Brain microvascular endothelial cell (primary cell): ENCODE measurements at places on chromosomes 3 and 15.

GRCh38 chr15:70523616-70524015 is 239.7 kb downstream of the UACA start:
- DNase-seq, result no peak

DNA sequence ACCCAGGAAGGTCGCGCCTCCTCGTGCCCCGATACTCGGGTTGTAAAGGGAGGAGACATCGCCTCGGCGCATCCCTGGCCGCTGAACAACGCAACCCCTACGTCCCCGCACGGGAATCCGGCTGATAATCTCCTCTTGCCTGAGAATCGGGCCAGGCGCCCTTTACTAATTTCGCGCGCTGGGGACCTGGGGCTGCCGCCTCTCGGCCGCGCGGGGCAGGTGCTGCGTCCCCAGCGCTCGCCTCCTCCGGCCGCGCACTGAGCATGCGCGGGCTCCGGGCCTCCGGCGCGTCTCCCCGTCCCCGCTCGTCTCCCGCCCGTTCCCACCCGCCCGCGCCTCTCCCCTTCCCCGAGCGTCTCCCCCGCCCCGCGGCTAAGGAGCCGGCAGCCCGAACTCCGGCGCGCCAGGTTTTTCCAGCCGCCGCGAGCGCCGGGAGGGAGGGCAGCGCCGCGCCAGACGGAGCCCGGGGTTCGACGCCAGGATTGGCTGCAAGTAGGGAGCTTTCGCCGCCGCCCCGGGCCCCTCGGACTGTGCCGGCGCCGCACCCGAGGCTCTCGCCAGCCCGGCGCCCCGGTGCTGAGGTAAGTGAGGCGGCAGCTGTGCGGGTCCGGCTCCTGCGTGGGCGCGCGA is at the start of gene CNTN4:
CNTN4 (plus strand) TSS at position 469 of the 630 bp plus-strand sequence.
- no peak for DNase-seq

GRCh38 chr15:87578776-87579175 is 677.8 kb downstream of the NTRK3 start:
- no peak for DNase-seq

DNA sequence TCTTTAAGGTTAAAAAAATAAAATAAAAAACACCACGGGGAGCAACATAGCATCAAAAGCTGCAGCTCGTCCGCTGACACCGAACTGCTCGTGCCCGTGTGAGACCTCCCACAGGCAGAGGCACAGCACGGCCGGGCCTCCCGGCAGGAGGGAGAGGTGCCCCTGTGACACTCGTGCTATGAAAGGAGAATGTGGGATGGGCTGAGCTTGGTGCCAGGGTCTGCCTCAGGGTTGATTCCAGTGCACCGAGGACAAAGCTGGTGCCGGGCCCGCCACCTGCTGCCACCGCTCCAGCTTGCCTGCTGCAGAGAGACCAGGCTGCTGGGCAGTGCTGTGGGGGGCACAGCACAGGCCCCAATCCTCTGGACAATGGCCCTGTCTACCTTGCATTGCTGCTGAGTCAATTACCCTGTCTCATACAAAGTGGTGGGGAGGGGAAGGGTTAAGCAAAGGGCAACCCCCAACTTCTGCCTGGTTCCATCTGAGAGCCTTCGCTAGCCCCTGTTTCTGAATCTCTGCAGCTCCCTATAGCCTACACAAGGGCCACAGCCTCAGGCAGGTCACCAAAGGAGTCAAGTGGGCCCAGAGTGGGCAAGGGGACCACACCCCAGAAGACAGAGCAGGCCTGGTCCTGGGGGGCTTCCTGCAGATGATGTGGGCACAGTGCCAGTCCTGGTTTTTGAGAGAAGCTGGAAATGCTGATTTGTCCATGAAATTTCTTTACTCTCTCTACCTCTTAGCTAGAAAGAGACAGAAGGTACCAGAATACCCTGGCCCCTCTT is 74.0 kb upstream of the SNRPA1 start:
- no peak for DNase-seq

GRCh38 chr3:69494185-69494584 is 108.3 kb upstream of the FRMD4B start:
- DNase-seq, result no peak

DNA sequence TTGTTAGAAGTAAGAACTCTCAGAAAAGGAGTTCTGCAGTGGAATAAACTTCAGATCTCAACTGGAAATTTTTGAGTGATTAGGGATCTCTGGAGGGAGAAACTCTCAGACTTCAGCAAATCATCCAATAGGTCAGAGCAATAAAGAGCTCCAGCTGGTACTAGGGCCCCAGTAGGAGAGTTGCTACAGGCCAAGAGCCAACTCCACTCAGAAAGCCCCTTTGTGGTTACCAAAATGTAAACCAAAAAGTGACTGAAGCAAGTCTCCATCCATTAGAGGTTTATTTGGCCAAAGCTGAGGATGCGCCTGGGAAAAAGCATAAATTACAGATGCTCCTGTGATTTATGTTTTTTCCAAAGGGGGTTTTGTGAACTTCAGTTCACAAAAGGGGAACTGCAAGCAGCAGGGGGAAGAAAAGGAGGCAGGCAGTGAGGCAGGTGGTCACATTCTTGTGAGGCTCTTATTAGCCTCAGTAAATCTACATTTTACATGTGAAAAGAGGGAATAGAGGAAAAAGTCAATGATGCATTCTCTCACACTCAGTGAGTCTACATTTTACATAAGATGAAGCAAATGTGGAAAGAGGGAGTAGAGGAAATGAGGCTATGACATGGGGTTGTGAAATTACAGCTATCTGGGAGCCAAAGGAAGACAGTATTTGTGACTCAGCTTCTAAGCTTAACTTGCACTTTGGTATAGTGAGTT is 92.4 kb upstream of the DAZL start:
- DNase-seq, result no peak

DNA sequence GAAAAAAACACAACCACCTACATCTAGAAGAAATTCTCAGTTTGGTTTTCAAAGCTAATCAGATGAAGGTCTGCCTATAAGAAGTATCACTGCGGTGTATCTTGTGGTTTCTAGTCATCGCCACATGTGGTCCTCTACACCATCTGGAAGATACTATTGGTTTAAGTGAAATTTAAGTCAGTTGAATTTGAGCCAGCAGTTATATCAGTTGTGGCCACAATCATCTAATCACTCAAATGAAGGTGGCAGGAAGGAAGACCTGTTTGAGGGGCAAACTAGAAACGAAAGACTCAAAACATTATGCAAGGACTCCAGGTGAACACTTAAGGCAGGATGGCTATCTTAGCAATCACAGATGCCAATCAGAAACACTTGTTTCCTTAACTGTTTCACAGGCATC is 48.7 kb downstream of the ETV5 start:
- no peak for DNase-seq

DNA sequence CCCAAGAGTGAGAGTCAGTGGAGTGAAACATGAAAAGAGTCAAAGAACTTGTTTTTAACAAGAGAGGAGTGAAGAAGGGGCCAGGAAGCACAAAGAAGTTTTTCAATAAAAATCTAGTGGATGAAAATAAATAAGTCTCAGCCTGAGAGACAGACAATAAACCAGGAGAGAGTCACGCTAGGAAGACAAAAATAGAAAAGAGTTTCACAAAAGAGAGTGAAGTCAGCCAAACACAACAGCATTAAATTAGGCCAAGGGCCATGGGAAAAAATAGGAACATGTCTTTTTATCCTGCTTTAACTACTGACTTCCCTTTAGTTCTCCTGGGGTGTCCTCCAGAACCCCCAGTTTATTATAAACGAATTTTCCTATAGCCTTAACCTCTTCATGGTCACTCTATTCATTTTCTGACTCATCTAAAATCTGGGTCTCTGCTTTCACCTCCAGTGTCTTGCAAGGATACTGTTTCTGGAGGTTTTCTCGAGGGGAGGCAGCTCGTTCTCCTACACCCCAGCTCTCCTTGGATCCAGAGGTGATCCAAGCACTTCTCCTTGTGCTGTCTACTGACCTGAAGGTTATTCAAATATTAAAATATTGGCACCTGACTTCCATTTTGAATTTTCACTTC is 571.5 kb upstream of the PPP2R3A start:
- no peak for DNase-seq

DNA sequence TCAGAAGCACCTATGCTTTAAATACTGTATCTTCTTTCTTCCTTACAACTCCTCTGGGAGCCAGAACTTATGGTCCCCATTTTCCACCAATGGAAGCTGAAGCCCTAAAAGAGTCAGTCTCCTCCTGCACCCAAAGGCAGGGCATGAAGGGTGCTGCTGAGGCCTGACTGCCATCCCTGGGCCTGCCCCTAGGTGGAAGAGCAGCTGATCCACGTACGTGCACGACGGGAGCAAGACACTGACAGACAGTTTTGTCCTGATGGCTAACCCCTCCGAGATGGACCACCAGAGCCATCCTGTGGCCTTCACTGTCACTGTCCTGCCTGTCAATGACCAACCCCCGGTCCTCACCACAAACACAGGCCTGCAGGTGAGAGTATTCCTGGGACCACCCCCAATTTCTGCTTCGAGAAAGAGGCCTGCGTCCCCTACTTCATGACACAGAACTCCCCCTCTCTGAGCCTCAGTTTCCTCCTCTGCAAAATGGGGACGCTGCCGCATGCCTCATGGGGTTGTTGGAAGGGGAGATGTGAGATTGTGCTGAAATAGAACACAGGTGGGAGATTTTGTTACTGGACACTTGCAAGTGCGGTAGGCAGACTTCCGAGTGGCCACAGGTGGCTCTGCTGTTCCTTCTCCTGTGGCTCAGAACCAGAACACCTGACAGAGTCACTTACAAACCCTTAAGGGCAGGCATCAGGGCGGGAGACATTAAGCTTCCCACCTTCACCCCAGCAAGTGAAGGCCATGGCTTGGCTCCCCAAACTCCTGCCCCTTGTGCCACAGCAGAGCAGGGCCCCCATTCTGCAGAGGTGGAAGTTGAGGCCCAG is 175.4 kb downstream of the TBC1D2B start:
- DNase-seq, result no peak

DNA sequence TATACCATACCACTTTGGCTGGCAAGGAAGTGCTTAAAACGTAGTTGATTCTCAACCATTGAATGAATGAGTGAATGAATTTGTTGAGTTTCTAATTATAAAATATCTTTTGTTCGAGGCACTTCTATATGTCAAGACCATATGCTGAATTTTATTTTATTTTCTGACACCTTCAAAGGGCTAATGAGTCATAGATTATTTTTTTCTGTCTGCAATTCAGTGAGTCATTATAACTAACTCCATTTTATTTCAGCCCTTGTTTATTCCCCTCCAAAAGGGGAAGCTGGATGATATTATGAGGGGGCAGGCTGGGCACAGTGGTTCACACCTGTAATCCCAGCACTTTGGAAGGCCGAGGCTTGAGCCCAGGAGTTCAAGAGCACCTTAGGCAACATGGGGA is 142.4 kb downstream of the P2RY1 start:
- no peak for DNase-seq

- DNase-seq, result peak; percentile 90
These were observed at the start of gene CISH for GRCh38 chr3:50611464-50612233. TSS of gene CISH (minus strand) at chr3:50611774. CDS start at chr3:50611650, 124 bp downstream.

GRCh38 chr15:91780387-91780786 is 73.1 kb upstream of the SLCO3A1 start:
- DNase-seq, result no peak

GRCh38 chr15:68364028-68364659 is 67.8 kb downstream of the ITGA11 start:
- peak; percentile 57 for DNase-seq

- peak; percentile 33 for DNase-seq
These were observed 87.9 kb downstream of the CHST2 start for GRCh38 chr3:143207338-143207961.

DNA sequence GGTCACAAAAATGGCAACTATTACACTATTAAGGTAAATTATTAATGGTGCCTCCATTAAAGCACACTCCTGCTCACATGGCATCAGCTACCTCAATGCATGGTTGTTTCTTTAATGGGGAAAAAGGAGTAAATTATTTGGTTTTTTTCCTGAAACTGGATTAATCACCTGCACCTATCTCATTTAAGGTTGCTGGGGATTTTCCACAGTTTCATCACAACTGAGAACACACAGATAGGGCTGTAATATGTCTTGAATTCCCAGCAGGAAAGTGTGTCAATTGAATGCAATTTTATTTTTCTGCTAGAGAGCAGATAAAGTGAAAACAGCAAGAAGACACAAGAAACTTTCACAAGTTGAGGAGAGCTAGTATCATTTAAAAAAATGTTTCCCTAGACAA is 36.4 kb downstream of the RFTN1 start:
- no peak for DNase-seq

DNA sequence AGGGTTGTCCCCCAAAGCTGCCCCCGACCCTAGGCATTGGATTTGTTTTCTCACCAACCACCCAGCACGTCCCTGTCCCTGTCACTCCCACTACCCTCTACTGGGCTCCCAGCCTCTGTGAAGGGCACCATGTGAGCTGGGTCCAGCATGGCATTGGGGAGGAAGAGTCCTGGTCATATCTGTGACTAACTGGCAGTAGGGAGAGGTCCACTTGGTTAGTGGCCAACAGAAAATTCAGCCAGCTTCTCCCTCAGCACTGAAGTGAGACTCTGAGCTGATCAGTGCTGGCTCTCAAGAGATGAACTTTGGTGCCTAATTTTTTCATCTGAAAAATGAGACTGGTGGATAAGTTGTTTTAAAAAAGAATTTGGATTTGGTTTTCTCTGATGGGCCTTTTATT is 11.3 kb upstream of the KIF23 start:
- no peak for DNase-seq

- no peak for DNase-seq
These were observed 28.7 kb downstream of the TMEM39A start for GRCh38 chr3:119434703-119435102.
